Ovary (tissue), 10 donors: ENCODE measurements at places on chromosomes 4 and X. TPM values are rescaled to one million over a fixed set of nuclear protein-coding genes. Genes with fewer than 3 reads are reported as not detected.

DNA sequence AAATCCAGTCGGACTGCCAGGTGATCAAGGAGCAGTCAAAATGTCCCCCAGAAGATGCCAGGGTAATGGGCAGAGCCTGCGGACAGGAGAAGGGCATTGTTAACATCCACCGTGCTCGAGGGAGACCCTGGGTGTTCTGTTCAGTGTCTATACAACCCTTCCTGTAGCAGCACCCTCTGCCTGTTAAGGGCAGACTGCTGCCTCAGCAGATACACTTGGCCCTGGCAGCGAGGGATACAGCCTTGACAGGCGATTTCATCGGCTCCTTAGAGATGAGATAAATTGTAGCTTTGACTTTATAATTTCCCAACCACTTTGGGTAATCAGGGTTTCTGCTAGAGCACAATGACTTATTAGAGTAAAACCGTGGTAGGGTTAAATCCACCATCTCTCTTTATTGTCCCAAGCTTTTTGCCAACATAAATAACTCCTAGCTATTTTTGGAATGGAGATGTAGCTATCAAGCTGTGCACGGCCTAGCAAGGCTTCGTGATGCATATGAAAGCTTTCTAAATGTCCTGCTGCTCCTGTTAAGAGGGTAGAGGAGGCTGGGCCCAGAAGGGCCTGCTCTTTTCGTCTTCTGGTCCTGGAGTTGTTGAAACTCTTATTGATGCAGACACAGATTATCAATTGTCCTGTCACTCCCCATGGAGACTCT lies 195.9 kb downstream of the CPEB2 start:
- DNase-seq: no peak

- no peak for DNase-seq
These were observed 706.9 kb downstream of the GLUD2 start for GRCh38 chrX:121754301-121754700.

- DNase-seq: no peak
These were observed 1.8 kb downstream of the CENPU start for GRCh38 chr4:184732126-184732525.

DNA sequence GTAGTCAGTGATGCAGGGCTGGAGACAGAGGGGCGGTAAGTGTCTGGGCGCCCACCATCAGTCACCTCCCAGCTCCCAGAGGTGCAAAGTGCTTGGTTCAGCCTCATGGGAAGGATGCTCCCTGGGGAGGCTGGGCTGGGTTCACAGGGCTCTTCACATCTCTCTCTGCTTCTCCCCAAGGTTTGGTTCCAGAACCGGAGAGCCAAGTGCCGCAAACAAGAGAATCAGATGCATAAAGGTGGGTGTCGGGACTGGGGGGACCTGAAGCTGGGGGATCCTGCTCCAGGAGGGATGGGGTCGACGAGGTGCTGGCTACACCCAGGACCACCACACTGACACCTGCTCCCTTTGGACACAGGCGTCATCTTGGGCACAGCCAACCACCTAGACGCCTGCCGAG lies 10.1 kb downstream of the SHOX start:
- no peak for DNase-seq

DNA sequence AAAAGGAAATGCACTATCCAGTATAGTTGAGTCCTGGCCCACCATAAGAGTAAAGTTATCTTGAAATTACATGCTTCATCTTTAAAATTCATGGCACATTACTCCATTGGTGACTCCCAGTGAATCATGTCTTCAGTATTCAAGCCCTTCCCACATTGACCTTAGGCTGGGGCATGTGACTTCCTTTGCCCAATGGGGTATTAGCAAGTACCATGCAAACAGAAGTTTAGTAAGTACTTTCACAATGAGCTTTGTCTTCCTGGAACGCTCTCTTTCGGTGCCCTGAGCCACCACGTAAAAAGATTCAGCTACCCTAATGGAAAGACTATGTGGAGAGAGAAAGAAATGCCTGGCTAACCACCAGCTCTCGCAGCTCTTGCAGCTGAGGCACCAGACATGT lies 235.4 kb downstream of the HNRNPD start:
- no peak for DNase-seq

- DNase-seq: no peak
These were observed 10.8 kb downstream of the CLCN4 start for GRCh38 chrX:10167573-10167972.

GRCh38 chrX:23902419-23902818 lies 5.3 kb downstream of the APOO start:
- DNase-seq: no peak

Gene STK26
- 1.9 TPM for polyA plus RNA-seq

Gene NHS
- polyA plus RNA-seq: 4.7 TPM
